ENCODE measurements at places on chromosomes 12 and 14.

GRCh38 chr12:71876137-71876799 lies 36.7 kb downstream of the TBC1D15 start:
- no peaks in the 10 kb centered on the region for H3K27me3 ChIP-seq
- H3K4me3 ChIP-seq = no peak overlapping the region
- no peaks in the 10 kb centered on the region for H3K4me1 ChIP-seq
- H3K27ac ChIP-seq = no peak overlapping the region
- DNase-seq = no peak

GRCh38 chr12:53793221-53793620 lies 41.4 kb upstream of the CISTR start:
- no peaks in the 10 kb centered on the region for H3K27me3 ChIP-seq
- no peaks in the 10 kb centered on the region for H3K36me3 ChIP-seq
- H3K4me1 ChIP-seq = no peaks in the 10 kb centered on the region
- no peak overlapping the region for H3K27ac ChIP-seq
- H3K4me3 ChIP-seq = no peak overlapping the region
- DNase-seq = no peak

- H3K4me1 ChIP-seq = no peaks in the 10 kb centered on the region
- no peak overlapping the region for H3K4me3 ChIP-seq
- H3K36me3 ChIP-seq = no peaks in the 10 kb centered on the region
- H3K27ac ChIP-seq = no peak overlapping the region
- DNase-seq = no peak
These were observed 4.1 kb upstream of the KLRG1 start for GRCh38 chr12:8985213-8985754.

- no peaks in the 10 kb centered on the region for H3K36me3 ChIP-seq
- no peak overlapping the region for H3K27ac ChIP-seq
- no peak overlapping the region for H3K4me3 ChIP-seq
- H3K4me1 ChIP-seq = no peaks in the 10 kb centered on the region
These were observed 49.1 kb upstream of the GPHB5 start for GRCh38 chr14:63367742-63368364.

- no peaks in the 10 kb centered on the region for H3K36me3 ChIP-seq
- DNase-seq = no peak
- H3K27me3 ChIP-seq = no peaks in the 10 kb centered on the region
- H3K27ac ChIP-seq = peak overlapping the region; percentile 36
- H3K4me3 ChIP-seq = no peak overlapping the region
These were observed 62.5 kb upstream of the NCOR2 start for GRCh38 chr12:124629789-124630480.

- H3K27me3 ChIP-seq = no peaks in the 10 kb centered on the region
- H3K36me3 ChIP-seq = no peaks in the 10 kb centered on the region
- no peak overlapping the region for H3K27ac ChIP-seq
- H3K4me3 ChIP-seq = no peak overlapping the region
- DNase-seq = no peak
These were observed 691.8 kb downstream of the BCL11B start for GRCh38 chr14:98580131-98580678.

DNA sequence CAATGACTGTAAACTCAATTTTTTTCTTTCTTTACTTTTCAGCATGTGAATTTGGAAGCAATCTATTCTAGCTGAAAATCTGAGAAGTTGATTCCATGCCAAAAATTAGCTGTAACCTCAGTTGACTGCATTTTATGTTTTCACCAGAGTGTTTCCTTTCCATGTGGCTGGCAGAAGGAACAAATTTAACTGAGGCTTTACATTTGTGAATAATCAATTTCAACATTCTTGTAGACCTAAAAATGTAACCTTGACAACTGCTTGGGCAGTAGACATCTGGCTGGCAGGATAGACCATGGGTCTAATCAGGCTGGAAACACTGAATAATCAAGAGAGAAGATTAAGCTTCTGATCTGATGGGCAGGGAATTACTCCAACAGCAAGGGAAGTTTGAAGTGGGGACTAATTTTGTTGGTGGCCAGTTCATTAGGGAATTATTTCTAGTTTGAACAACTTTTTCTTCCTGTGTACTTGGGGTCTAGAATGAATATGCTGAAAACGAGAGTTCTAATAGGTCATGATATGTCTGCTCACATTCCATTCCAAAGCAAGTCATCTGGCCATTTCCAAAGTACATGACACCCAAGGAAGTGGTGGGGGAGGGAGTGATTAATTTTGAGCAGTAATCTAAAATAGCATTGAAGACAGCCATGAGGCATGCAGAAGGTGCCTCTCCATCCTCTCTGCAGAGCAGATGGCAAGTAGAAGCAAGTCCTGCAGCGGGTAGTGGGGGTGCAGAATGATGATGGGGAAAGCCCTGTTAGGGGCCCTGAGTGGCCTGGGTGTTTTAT lies 68.2 kb downstream of the ATP23 start:
- H3K4me1 ChIP-seq = no peaks in the 10 kb centered on the region
- no peaks in the 10 kb centered on the region for H3K27me3 ChIP-seq
- no peak overlapping the region for H3K4me3 ChIP-seq

- DNase-seq = no peak
- H3K4me3 ChIP-seq = no peak overlapping the region
- no peak overlapping the region for H3K27ac ChIP-seq
- H3K4me1 ChIP-seq = no peaks in the 10 kb centered on the region
These were observed 213.0 kb downstream of the MED13L start for GRCh38 chr12:116064493-116064892.

DNA sequence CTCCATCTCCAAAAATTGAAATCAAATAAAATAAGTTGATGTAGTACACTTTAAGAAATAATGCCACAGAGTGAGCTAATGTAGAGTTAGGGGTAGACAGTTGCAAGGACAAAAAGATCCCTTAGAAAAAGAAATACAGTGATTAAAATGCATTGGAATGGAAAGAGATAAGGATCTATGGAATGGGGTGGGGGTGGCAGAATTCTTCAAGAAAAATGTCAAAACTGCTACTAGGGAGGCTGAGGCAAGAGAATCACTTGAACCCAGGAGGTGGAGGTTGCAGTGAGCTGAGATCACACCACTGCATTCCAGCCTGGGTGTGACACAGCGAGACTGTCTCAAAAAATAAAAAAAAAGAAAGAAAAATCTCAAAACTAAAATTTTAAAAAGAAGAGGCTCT lies 6.5 kb downstream of the OLR1 start:
- H3K27ac ChIP-seq = no peak overlapping the region
- H3K4me1 ChIP-seq = no peaks in the 10 kb centered on the region
- no peak for DNase-seq
- no peak overlapping the region for H3K4me3 ChIP-seq

DNA sequence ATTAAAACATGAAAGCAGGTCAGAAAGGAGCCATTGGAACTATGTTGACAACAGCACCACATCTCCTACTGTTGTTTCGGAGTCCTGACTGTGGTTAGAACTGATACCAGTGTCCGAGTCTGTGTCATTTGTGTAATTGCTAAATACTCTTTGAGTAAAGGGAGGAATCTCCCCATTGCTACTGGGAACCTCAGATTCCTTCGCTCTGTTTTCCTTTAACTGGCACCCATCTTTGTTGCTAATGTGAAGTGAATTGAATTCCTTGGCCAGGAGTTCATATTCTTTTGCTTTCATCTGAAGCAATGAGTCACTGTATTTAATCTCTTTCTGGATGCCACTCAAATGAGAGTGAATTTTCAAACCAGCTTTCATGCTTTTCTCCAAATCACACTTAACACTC lies 31.5 kb downstream of the RASSF9 start:
- no peaks in the 10 kb centered on the region for H3K36me3 ChIP-seq
- H3K27ac ChIP-seq = no peak overlapping the region
- no peak for DNase-seq
- H3K4me3 ChIP-seq = no peak overlapping the region
- H3K27me3 ChIP-seq = no peaks in the 10 kb centered on the region

- H3K4me1 ChIP-seq = no peaks in the 10 kb centered on the region
- no peaks in the 10 kb centered on the region for H3K36me3 ChIP-seq
- no peaks in the 10 kb centered on the region for H3K27me3 ChIP-seq
- H3K27ac ChIP-seq = peak overlapping the region; percentile 74
- peak overlapping the region; percentile 59 for H3K4me3 ChIP-seq
These were observed 134.7 kb downstream of the FGD4 start for GRCh38 chr12:32533971-32534590.

GRCh38 chr12:57985685-57986084 lies 44.3 kb downstream of the ATP23 start:
- H3K36me3 ChIP-seq = no peaks in the 10 kb centered on the region
- no peaks in the 10 kb centered on the region for H3K27me3 ChIP-seq
- no peak overlapping the region for H3K27ac ChIP-seq

- no peak overlapping the region for H3K4me3 ChIP-seq
- no peak for DNase-seq
- H3K27ac ChIP-seq = no peak overlapping the region
- H3K27me3 ChIP-seq = no peaks in the 10 kb centered on the region
These were observed 5.3 kb upstream of the VSIG10 start for GRCh38 chr12:118109088-118109487.

All from breast epithelium (tissue), 4 donors.